ENCODE measurements at places on chromosomes 5 and 9. TPM values are rescaled to one million over a fixed set of nuclear protein-coding genes. Genes with fewer than 3 reads are reported as not detected.

Gene NFIB
- total RNA-seq, result not detected

Gene ALG2
- 29.1 TPM for total RNA-seq

- no peak for DNase-seq
Measured at GRCh38 chr9:127846443-127847177, 7.8 kb downstream of the ENG start.

- DNase-seq, result no peak
Measured at GRCh38 chr5:4877579-4877978, 262.6 kb upstream of the ADAMTS16 start.

- DNase-seq, result no peak
Measured at GRCh38 chr5:42349163-42349562, 74.1 kb upstream of the GHR start.

Measured in T-cell (primary cell).